Forelimb muscle (tissue), 1 donor: ENCODE measurements at places on chromosomes 1 and 21. TPM values are rescaled to one million over a fixed set of nuclear protein-coding genes. Genes with fewer than 3 reads are reported as not detected.

DNA sequence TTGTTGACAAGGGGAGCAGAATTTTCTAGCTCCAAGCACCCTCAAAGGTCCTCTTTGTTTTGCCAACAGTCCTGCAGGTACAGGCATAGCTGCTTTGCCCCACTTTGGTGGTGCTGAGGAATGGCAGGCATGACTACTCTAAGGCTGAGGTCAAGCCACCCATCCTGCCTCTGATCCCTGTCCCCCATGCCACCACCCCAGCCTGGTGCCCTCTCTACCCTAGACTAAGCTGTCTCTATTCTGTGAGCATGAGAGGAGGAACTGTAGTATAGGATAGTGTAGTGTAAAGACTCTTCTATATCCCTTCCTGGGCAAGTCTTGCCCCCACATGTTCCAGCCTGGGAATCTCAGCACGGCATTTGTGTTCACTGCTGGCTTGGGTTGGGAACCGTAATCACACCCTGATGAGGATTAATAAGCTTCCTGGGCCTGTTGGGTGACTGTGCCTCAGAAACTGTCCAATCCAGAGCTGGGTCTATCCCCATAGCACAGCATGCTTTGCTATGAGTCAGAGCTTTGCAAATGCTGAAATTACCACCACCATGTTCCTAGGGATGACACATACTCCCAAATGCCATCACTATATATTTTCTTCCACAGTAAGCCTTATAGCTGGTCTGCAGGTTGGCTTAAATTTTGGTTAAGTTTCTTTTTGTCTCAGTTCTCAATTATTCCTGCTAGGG is 105.7 kb upstream of the PPP2R5A start:
- no peak for DNase-seq

DNA sequence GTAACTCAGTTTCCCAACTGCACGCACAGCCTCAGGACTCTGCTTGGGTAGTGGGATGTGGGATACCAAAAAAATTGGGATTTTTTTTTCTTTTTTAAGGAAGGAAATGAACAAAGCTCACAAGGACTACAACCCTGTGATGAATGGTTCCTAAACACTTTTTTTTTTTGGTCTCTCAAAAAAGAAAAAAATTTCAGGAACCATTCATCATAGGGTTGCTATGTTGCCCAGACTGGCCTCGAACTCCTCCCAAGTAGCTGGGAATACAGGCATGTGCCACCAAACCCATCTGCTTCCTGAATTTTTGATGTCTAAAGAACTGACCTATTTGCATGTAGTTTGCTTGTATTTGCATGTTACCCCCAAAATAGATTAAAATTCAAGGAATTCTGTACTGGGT is 6.8 kb downstream of the MINDY1 start:
- DNase-seq = no peak

GRCh38 chr1:104156738-104157137 is 407.0 kb downstream of the AMY1C start:
- no peak for DNase-seq

GRCh38 chr1:214747050-214747635 is 144.1 kb downstream of the CENPF start:
- no peak for DNase-seq

DNA sequence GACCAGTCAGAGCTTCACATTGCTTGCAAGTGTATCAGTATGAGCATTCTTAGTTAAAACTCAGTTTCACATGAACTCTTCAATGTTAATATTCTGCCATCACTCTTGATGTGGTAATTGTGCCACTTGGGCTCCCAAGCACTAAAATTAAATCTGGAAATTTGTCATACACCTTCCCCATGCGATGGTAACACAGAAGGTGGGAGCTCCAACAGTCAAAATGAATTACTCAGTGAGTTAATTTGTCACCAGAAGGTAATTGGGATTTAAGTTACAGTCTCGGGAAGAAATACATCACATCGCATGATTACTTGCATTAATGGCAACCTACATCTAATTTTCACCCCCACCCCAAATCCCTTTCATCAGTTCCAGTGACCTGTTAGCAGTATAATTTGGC is 376.5 kb upstream of the DAB1 start:
- DNase-seq = no peak

DNA sequence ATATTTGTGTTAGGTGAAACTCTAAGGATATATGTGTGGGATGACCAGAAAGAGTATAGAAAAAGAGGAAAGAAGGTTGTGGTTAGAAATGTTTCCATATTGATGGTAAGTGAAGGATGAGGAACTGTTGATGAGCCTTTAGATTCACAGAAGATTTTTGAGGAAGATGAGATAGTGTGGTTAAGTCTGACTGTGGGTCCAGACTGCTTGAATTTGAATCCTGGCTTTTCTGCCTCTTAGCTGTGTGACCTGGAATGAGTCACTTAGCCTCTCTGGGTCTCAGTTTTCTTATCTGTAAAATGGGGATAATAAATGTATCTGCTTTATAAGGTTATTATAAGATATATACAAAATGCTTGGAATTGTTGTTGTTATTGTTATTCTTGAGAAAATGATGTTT is 27.5 kb downstream of the RGL1 start:
- DNase-seq = no peak

Gene PCP4L1
- 0.38 TPM for polyA plus RNA-seq

Gene FCRL5
- 0.05 TPM for polyA plus RNA-seq
